ENCODE measurements at places on chromosomes 13 and 19. TPM values are rescaled to one million over a fixed set of nuclear protein-coding genes. Genes with fewer than 3 reads are reported as not detected.

Gene FOSB
- total RNA-seq = 0.83 TPM

Gene ZNF471
- 0.12 TPM for total RNA-seq

Gene LHB
- 0.60 TPM for total RNA-seq

Gene IZUMO4
- not detected for total RNA-seq

Gene TSKS
- total RNA-seq = not detected

Gene DKKL1
- not detected for total RNA-seq

Gene RGCC
- 7.8 TPM for total RNA-seq

Gene CLIP3
- total RNA-seq = 1.0 TPM

Gene KCNK6
- total RNA-seq = 5.2 TPM

Gene TINCR
- total RNA-seq = 0.40 TPM

Gene CACNG6
- 9.3 TPM for total RNA-seq
